ENCODE measurements at places on chromosomes 11 and 22.
A peak's percentile ranks its signal among the peaks of the same experiment; 100 is the strongest.

DNA sequence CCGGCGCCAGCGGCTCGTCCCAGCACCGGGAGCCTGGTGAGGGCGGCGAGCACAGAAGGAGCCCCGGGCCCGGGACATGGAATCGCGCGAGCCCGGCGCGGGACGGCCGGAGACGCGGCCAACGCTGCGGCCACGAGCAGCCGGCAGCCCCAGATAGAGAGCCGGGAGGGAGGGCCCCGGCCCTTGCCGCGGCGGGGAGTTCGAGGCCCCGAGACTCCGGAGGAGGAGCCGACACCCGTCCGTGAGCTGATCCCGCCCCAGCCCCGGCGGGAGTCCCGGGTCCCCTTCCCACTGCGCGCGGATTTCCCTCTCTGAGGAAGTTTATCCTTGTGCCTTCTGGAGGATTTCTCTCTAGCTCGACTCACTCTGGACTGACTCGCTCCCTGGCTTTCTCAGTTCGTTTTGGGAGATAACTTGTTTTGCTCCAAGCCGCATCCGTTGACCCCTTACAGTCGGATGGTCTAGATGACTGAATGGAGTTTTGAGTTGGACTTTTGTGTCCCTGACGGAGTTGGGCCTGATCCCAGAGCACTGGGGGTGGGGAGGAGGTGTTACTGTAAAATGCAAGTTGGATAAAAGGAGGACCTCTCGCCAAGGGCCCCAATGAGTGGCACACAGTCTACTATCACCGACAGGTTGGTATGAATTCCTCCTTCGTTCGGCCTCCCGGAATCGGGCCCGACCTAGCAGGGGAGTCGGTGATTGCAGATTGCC is 585 bp downstream of the ARHGEF12 start:
- peak; percentile 56 for DNase-seq

- no peak for DNase-seq
Observed at GRCh38 chr11:1822648-1823375, 12.0 kb upstream of the SYT8 start.

DNA sequence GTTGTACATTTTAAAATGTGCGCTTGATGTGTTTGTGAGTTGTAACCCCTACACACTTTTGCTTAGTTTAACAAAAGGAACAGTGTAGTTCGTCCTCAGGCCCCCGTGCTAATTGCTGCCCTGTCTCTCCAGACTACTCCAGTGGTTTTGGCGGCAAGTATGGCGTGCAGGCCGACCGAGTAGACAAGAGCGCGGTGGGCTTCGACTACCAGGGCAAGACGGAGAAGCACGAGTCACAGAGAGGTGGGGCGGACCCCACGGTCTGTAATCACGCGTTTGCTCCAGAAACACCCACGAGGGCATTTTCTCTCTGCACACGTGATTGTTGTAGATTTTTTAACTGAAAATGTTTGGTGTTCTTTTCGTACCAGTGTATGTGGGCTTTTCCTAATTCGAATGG is 18.6 kb downstream of the CTTN start:
- DNase-seq = no peak

DNA sequence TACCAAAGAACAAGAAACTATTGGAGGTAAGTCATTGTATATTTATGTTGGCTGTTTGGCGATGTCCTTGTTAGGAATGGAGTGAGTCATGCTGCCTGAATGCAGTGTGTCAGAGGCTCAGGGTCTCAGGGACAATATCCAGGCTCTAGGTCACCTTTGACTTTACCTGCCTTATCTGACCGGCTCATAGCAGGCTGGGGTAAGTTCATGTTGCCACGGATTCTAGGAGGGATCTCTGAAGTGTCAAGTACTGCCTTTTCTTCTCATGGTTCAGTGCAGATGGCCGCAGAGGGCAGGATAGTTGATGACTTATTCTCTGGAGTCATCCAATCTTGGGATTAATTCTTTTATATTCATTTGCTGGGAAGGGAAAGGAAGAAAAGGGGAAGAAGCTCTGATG is 53.2 kb downstream of the SPON1 start:
- no peak for DNase-seq

DNA sequence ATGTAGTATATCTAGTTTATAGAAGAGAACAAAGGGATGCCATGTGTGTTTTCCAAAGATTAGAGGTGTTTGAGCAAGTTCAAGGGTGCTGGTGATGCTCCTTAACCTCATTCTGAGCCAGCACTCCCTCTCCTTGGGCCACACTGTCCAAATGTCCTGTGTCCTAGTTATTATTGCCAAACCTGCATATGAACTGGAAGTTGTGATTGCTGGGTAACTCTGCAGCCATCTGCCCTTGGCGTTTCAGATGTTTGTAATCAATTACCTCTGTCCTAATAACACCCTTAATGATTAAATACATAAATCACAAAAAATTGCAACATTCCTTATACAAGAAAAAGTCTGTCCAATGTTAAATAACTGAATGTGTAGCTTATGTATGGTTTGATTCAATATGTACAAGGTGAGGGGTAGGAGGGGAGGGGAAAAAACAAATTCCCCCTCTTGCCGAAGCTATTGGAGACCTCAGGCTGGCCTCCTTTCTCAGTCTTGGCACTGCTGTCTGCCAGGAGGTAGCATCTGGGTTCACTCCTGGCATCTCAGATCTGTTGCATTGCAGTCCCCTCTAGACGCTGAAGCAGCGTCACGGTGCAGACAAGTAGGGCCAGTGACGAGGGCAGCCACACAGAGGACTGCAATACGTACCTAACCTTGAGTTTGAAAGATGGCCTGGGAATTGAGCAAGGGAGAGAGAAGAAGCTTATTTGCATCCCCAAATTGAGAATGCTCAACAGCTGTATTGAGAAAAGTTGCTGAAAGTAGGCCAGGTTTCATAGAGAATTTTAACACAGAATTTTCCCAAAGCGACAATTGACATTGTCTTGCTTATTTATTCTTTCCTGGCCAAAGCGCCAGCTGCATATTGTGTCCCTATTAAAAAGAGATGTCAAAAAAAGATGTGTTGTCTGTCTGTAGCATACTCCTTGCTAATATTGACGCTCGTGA is 89.6 kb upstream of the ARHGAP32 start:
- no peak for DNase-seq

DNA sequence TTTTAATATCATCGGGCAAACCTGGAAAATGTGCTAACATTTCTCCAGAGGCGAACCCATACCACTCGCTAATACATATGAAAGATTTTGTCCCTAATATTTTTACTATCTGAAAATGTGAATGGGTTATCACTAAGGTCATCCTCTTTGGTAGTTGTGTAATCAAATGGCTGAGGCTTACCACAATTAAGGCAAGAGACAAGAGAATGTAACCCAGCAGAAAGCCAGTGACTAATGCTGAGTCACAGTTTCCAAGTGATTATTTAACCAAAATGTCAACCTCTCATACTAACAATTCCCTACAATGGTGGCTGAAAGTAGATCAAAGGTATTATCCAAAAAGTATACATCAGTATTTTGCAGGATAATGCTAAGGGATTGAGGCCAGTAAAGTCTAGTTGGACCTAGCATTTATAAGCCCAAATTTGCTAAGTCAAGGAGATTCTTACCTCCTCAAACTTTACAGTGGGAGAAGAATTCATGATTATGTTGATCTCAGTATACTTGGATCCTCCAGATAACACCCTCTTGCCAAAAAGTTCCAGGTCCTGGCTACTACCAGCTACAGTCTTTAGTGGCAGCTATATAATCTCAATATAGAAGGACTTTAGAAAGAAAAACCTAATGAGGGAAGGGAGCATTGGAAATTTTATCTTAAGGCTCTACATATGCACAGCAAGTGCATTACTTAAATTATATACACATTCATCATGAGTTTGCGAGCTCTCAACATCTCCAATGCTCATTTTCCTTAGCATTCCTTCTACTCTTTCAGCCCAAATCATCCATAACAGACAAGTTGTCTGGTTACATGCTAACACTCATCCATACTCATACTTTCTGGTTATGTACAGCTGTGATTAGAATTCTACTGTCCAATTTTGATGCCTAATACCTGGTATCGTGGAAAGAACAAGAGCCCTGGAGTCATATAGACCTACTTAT is 25.4 kb downstream of the SIK3 start:
- DNase-seq = no peak

DNA sequence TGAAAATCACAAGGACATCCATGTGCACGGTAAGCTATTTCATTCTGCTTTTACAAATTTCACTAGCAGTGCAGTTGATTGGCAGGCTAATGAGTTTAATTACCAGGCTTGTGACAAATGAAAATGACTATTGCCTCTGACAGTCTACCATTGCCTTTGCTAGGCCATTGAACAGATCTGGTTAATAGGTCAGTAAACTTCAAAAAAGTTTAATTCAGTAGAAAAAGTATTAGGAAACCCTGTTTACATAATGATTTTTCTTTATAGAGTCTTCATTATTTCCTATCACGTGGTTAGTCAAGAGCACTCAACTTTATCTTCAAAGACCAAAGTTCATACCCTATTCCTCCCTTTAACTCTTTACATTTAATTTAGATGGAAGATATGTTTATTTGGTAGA is 77.0 kb downstream of the PRMT3 start:
- DNase-seq = no peak

- DNase-seq = no peak
Observed at GRCh38 chr11:36026315-36026968, 82.6 kb downstream of the LDLRAD3 start.

- DNase-seq = no peak
Observed at GRCh38 chr22:33625959-33626358, 294.3 kb downstream of the LARGE1 start.

GRCh38 chr11:10197091-10197490 is 96.9 kb downstream of the SBF2 start:
- DNase-seq = no peak

All from endothelial cell (in vitro differentiated cells).